Right kidney (tissue), 9 donors: ENCODE measurements at places on chromosomes 1 and 21.

- DNase-seq = no peak
Measured at GRCh38 chr1:195820925-195821324, 787.3 kb downstream of the KCNT2 start.

DNA sequence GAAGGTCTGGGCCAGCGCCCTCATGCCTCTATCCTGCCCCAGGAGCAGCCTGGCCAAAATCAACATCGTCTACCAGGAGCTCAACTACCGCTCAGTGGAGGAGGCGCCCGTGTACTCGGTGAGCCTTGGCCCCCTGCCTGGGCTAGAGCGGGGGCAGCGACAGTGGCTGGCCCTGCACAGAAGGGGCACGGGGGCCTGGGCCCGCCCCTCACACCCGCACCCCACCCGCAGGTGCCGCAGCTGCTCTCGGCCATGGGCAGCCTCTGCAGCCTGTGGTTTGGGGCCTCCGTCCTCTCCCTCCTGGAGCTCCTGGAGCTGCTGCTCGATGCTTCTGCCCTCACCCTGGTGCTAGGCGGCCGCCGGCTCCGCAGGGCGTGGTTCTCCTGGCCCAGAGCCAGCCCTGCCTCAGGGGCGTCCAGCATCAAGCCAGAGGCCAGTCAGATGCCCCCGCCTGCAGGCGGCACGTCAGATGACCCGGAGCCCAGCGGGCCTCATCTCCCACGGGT is 10.8 kb downstream of the SCNN1D start:
- peak; percentile 59 for DNase-seq

DNA sequence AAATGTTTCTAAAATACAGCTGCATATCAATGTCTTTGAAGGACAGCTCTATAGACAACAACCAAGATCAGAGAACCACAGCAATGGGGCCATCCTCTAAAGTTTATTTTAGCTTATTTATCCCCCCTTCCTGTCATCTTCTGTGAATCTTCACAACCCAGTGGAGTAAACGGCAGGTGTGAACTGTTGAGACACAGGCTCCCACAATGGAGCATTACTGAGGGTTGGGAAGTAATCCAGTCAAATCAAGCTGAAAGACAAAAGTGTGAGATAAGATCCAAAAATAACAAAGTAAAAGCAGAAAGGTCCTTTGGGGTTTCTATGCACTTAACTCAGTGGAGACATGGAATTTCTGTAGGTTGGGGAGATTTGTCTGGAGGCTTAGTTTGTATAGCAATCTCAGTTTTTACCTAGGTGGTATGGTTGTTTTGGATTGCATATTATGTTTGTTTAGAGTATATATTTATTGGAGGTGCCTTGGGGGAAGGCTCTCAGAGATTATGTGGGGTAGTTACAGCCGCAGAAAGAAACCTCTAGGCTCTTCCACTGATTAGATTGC is 286.9 kb upstream of the ADGRL2 start:
- no peak for DNase-seq

- no peak for DNase-seq
Measured at GRCh38 chr1:34800214-34800613, 7.4 kb downstream of the GJA4 start.

DNA sequence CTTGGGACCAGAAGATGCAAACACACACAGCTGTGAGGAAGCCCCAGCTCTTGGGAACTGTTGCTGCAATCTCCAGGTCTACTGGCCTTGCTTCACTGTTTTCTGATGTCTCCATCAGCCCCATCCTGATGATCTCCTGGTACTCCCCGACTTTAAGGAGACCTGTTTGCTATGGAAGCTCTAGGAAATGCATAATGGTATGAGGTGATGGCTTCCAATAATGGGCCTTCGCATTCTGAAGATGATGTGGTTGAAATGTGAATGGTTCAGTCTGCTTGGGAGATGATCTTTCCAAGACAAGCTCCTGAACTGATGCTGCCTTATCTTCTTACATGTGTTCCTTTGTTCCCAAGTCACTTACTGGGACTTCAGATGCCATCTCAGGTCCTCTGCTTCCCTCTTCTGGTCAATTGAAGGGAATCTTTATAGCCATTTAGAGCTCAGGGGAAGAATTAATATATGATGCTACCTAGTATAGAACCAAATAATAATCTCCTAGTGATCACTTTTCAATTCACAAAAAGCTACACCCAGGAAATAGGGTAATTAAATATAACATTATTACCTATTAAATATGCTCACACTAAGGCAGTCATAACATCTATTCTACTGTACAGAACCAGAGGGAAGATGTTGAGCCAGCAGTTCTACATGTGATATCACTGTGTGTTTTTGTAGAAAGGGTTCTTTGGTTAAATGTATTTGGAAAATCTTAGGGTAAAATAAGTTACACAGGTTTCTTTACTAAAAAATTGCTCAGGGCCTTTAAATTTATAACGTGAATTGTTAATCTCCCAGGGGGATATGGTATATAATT is 73.9 kb upstream of the VTCN1 start:
- peak; percentile 37 for DNase-seq

- no peak for DNase-seq
Measured at GRCh38 chr1:17264470-17264869, 15.6 kb downstream of the PADI3 start.
